ENCODE measurements at places on chromosomes 11 and 22.

- peak; percentile 2 for DNase-seq
Observed at GRCh38 chr11:3947061-3947460, 91.6 kb downstream of the STIM1 start.

DNA sequence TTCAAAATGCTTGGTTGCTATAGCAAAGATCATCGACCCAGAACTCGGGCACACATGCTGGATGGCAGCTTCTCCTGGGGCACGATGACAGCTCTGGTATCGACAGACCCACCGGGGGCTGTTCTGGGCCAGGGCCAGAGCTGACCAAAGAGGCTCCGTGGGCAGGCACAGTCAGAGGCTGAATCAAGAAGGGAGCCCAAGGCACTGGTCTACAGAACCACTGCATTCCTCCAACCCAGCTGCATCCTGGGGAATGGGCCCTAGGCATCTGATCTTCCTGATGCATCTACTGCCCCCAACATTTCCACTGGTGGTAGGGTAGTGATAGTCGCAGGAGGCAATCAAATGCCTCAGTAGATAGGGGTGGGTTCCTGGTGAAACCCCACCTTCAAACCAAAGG is 470.3 kb downstream of the TBC1D22A start:
- DNase-seq, result no peak

DNA sequence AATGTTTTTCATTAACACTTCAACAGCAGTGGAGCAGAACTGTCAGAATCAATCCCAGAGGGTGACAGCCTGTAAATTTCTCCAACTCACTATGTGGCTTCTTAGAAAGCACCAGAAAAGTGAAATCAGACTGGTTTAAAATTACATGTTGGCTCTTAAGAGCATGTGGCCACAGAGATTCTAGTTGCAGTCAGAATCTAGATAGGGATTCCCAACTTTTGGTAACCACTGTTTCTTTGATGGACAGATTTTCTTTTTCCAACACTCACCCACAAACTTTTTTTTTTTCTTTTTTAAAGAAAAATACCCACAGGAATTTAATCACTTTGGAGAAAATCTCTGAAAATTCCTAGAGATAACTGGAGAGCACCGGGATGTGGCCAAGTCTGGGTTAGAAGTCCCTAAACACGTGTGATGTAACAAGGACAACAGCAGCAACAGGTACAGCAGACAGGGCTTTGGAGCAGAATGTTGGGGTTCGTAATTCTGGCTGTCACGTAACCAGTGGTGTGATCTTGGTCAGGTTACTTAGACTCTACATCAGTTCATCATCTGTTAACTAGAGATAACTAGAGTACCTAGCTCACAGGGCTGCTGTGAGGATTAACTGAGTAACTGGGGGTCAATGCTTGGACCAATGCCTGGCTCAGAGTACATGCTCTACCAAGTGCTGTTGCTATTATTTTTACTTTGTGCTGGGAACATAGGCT is 100.1 kb downstream of the NAT10 start:
- no peak for DNase-seq

DNA sequence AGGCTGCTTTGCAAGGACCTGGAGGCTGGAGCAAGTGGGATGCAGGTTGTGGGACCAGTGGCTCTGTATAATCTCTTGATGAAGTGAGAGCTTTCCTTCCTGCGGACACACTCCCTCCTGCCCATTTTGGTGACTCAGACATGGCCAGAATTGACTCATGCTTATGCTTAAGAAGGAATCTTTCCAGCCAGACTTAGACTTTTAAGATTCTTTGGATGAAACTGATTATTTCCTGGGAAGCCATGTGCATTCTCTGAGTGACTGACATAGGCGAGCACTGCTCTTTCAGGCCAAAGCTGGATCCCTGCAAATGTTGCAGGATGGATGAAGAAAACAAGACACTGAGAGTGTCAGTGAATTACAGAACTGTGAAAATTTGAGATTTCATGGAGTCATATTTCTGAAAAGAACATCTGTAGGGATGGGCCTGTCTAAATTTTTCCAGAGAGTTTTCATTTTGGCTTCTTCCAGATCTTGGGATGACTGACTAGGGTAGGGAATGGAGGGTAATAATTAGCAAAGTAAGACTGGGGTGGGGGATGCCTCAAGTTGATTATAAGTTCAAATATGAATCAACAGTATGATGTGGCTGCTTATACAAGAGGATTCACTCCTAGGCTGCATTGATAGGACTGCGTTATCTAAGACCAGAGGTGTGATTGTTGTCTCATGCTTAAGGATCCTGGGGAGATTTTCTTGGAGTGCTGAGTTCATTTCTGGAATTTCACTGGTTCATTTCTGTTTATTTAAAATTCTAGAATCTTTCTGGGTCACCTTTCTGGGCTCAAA is 195.8 kb downstream of the HIPK3 start:
- no peak for DNase-seq

DNA sequence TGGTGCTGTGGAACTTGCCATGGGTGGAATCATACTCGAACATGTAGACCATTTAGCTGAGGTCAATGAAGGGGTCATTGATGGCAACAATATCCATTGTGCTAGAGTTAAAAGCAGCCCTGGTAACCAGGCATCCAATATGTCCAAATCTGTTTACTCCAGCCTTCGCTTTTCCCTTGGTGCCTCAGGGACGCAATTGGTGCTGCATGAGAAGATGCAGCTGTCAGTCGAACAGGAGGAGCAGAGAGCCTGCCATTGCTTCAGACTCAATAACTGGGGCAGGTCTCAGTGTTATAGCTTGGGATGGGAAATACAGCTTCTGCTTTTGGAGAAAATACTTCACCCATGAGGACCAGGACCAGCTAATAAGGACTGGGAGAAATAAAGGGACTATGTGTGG is 5.0 kb upstream of the MCHR1 start:
- no peak for DNase-seq

- DNase-seq, result no peak
Observed at GRCh38 chr11:27196203-27196897, 155.7 kb downstream of the BBOX1 start.

GRCh38 chr11:78200553-78200952 is 11.8 kb downstream of the USP35 start:
- no peak for DNase-seq

GRCh38 chr11:6228520-6228919 is 5.9 kb downstream of the FHIP1B start:
- no peak for DNase-seq

DNA sequence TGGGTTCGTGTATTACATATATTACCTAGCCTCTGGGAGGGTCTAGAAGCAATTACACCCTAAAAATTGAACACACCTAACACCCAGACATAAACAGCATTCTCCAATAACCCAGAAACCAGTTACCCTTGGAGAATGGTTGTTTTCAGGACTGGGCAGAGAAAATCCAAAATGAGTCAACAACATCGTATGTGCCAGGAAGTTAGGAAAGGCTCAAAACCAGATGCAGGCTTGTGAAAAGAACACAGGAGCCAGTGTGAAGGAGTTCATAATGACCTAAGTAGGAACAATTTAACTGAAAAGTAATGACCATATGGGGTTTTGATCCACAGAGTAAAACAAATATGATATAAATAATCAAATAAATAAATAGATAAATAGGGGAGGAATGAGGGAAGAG is 5.1 kb upstream of the CLPB start:
- no peak for DNase-seq

- no peak for DNase-seq
Observed at GRCh38 chr11:8097468-8097867, 16.5 kb downstream of the TUB start.

DNA sequence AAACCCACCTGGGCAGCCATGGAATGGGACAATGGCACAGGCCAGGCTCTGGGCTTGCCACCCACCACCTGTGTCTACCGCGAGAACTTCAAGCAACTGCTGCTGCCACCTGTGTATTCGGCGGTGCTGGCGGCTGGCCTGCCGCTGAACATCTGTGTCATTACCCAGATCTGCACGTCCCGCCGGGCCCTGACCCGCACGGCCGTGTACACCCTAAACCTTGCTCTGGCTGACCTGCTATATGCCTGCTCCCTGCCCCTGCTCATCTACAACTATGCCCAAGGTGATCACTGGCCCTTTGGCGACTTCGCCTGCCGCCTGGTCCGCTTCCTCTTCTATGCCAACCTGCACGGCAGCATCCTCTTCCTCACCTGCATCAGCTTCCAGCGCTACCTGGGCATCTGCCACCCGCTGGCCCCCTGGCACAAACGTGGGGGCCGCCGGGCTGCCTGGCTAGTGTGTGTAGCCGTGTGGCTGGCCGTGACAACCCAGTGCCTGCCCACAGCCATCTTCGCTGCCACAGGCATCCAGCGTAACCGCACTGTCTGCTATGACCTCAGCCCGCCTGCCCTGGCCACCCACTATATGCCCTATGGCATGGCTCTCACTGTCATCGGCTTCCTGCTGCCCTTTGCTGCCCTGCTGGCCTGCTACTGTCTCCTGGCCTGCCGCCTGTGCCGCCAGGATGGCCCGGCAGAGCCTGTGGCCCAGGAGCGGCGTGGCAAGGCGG is 11.4 kb upstream of the ARHGEF17 start:
- no peak for DNase-seq

- DNase-seq, result no peak
Observed at GRCh38 chr11:82967381-82967780, 65.8 kb downstream of the DDIAS start.

- DNase-seq, result no peak
Observed at GRCh38 chr11:122179961-122180834, 64.2 kb upstream of the BLID start.

- no peak for DNase-seq
Observed at GRCh38 chr22:35229865-35230264, 27.4 kb upstream of the HMGXB4 start.

GRCh38 chr22:39820256-39820655 is 73.3 kb downstream of the ENTHD1 start:
- DNase-seq, result no peak

- no peak for DNase-seq
Observed at GRCh38 chr22:35555483-35555890, 14.9 kb downstream of the RASD2 start.

- DNase-seq, result no peak
Observed at GRCh38 chr22:29903371-29903770, 20.4 kb downstream of the MTMR3 start.

- DNase-seq, result no peak
Observed at GRCh38 chr11:24064309-24064903, 432.4 kb upstream of the LUZP2 start.

Measured in stimulated activated CD4-positive, alpha-beta T cell treated with anti-CD3 and anti-CD28 coated beads, TNF-alpha, amount 100 ng/mL, for 4 hours (primary cell).